ENCODE measurements at places on chromosomes 2 and 18.

DNA sequence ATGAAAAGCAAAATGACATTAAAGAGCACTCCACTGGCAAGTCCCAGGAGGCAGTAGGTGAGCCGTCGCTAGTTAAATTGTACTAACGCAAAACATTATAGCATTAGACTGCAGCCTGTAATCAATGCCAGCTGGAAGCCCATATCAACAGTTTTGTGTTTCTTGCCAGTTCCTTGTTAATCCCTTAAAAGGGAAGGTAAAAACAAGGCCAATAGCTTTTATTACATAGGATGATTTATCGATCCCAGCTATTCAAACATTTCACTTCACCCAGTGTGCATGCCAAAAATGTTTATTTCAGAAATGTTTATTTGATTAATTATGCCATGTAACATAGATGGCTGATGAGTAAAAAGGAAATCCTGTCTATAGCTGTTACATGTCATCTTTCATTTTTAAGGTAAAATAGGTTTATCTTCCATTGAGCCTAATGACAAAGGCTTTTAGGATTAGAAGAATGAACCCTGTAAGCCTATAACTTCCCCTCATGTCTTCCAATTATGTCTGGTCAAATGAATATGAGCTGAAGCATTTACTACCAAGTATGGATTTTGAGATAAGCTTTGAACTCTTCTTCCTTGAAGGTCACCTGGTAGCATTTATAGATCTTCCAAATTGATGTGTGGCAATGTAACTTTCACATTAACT, 591.2 kb downstream of the RNF144A start:
- no peak for DNase-seq

DNA sequence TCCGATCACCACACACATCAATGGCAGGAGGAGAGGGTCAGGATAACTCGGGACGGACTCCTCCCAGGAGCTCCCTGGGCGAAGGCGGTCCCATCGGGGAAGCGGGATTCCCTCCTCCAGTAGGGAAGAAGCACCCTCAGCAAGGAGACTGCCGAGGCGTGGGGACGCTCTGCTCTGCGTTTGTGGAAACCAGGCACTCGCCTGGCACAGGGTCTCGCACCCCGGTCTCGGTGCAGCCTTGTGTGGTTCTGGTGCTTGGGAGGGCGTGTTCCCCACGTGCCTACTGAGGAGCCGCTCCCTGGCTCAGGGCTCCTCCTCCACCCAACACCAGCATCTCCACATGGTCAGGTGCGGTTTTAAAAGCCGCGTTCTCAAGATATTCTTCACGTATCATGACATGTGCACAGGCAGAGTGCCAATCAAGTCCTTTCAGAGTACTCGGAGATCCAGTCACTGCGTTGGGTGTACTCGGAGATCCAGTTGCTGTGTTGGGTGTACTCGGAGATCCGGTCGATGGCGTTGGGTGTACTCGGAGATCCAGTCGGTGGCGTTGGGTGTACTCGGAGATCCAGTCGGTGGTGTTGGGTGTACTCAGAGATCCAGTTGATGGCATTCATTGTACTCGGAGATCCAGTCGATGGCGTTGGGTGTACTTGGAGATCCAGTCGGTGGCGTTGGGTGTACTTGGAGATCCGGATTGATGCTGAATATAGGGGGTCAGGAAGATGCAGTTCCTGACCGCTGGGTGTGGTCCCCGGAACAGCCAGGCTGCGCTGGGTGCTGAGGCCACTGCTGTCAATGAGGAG, 117.5 kb downstream of the RTP5 start:
- no peak for DNase-seq

DNA sequence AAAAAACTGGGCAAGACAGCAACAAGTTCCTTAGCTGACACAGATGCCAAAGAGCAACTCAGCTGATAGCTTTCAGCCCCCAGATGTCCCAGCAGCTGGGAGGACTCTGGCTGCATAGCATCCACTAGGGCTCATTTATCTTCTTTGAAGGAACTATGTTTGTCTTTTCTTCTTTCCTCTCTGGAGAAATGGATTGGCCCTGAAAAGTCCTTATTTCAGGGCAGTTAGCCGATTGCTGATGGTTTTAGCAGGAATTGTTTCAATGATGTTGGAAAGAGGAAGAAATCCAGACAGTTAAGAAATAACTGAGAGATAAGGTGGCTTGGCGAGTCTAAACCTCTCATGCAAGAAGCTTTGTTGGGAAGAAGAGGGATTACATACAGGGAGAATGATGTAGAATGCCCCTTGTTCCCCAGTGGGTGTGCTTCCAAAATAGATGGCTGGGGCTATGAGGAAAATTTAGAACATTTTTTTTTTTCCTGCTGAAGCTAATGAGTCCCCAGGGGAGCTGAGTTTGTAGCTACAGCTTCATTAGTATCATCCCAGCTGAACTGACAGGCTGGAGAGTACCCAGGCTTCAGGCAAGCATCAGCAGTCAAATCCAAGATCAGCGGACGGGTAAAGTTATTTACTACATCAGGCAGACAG, 33.6 kb upstream of the SERPINE2 start:
- DNase-seq: no peak

- no peak for DNase-seq
Measured at GRCh38 chr2:65878011-65878340, 445.6 kb upstream of the SPRED2 start.

DNA sequence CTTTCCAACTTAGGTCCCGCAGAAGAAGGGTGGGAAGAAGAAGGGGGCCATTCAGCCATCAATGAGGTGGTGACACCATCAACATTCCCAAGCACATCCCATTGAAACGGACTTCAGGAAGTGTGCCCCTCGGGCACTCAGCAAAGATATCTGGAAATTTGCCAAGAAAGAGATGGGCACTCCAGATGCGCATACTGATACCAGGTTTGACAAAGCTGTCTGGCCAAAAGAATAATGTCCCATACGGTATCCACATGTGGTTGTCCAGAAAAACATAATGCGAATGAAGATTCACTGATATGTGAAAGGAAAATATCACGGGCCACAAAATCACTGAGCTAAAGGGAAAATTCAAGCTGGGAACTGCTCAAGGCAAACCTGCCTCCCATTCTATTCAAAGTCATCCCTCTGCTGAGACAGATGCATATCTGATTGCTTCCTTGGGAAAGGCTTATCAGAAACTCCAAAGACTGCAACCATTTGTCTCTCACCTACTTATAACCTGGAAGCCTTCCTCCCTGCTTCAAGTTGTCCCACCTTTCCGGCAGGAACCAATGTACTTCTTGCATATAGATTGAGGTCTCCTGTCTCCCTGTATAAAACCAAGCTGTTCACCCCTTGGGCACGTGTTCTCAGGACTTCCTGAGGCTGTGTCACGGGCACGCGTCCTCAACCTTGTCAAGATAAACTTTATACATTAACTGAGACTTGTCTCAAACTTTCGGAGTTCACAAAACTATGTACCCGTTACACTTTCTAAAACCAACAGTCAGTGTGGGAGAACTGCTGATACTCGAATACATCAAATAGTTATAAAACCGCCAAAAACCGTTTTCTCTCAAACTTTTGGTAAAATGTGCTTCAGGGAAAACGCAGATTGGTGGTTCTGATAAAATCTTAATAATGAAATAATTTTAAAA, 1.3 kb upstream of the PDK1 start:
- DNase-seq: no peak

- DNase-seq: no peak
Measured at GRCh38 chr2:157261199-157261782, 3.8 kb downstream of the GALNT5 start.

DNA sequence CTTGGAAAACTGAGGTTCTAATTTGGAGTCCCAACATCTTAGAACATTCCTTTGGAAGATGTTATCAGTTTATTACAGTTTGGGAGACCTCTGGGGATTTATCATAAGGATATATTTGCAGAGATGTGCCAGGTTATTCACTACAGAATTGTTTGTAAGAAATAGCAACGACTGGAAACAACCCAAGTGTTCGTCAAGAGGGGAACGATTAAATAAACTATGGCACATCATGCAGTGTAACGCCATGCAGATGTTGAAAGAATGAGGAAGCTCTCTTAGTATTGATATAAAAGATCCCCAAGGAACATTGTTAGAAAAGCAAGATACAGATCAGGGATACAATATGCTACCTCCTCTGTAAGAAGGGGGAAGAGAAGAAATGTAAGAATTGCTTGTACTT, 210.6 kb downstream of the TMEM247 start:
- no peak for DNase-seq

GRCh38 chr18:56283316-56283715, 355.1 kb downstream of the TXNL1 start:
- DNase-seq: no peak

DNA sequence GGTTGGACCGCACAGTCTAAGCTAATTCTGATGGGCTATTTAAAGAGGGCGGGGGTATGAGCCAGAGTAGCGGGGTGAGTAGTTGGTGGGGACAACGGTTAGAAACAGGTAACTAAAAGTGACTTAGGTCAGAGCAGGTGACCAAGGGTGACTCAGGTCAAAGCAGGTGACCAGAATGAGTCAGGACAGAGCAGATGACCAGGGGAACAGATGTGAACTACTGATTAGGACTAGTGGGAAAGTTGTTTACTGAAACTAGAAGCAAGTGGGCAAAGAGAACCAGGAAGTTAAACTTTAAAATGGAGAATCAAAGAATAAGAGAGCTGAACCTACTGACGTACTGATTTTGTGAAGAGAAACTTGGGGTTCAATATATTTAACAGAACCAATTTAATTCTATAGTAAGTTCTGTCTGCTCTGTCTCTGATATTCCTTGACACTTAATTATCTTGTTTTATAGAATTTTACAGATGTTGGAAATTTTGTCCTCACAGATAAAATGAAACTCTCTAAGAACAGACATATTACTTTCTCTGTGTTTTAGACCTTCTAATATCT, 7.8 kb upstream of the LRRTM1 start:
- DNase-seq: no peak

- no peak for DNase-seq
Measured at GRCh38 chr2:8543383-8544170, 138.3 kb upstream of the ID2 start.

- no peak for DNase-seq
Measured at GRCh38 chr2:158213773-158214172, 112.1 kb downstream of the UPP2 start.

- DNase-seq: no peak
Measured at GRCh38 chr2:17171446-17172049, 346.7 kb downstream of the RAD51AP2 start.

DNA sequence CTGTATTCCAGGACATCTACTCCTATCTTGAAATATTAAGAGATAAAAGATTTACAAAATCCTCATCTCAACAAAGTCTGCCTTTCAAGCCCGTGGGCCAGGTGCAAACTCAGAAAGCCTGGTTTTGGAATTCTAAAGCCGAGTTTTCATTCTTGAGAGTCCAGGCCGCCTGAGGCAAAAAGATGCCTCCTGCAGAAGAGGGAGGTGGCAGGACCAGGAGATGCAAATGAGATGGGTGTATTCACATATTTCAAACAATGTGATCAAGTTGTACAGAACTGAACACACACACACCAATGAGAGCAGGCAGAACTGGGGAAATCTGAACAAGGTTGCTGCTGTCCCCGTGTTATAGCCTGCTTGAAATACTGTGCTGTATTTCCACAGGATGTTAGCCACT, 7.7 kb upstream of the HS6ST1 start:
- no peak for DNase-seq

GRCh38 chr2:236352761-236353593, 88.8 kb upstream of the ASB18 start:
- DNase-seq: no peak

- DNase-seq: peak; percentile 73
Measured at GRCh38 chr2:145752091-145752806, 1232.3 kb upstream of the ZEB2 start.

- DNase-seq: no peak
Measured at GRCh38 chr2:11482473-11483035, 16.6 kb upstream of the E2F6 start.

DNA sequence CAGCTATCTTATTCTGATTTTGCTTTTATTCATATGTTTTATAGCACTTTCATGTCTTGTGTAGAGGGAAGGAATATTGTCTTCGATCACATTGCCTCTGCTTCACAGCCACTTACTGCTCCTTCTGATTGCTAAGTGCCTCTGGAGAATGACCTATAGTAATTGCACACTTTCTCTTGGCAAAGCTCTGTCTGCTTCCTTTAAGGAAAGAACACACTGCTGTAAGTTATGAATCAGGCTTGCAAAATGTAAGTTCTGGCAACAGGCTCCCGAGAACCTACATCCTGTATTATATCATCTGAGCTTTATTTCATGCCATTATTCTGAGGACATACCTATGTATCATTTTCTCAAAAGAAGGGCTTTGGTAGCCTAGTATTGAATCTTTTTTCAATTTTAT, 170.7 kb downstream of the ZNF804A start:
- no peak for DNase-seq

- no peak for DNase-seq
Measured at GRCh38 chr2:132424526-132425121, 8.0 kb downstream of the GPR39 start.

- DNase-seq: no peak
Measured at GRCh38 chr2:162449471-162449870, 105.5 kb downstream of the GCA start.

GRCh38 chr2:12737738-12738485, 21.2 kb downstream of the TRIB2 start:
- DNase-seq: no peak

- no peak for DNase-seq
Measured at GRCh38 chr18:77617694-77618093, 368.0 kb downstream of the GALR1 start.

DNA sequence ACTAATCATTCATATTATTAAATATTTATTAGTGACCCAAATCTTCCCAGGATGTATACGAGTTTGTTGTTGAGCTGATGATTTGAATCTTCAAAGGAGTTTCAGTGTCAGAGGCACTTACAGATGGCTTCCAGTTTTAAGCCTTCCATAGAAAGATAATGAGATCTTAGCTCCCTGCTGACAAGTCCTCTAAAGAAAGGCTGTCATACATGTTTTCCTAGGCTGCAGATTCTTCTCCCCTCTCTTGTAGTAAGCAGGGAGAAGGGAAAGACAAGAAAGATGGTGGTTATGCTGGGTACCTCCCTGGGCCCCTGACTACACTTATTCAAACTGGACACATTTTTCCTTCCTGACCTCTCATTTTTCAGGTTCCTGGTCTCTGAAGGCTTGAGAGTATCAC, 8.1 kb upstream of the GAREM1 start:
- DNase-seq: no peak

GRCh38 chr2:165348441-165348840, 109.2 kb downstream of the SCN2A start:
- no peak for DNase-seq

DNA sequence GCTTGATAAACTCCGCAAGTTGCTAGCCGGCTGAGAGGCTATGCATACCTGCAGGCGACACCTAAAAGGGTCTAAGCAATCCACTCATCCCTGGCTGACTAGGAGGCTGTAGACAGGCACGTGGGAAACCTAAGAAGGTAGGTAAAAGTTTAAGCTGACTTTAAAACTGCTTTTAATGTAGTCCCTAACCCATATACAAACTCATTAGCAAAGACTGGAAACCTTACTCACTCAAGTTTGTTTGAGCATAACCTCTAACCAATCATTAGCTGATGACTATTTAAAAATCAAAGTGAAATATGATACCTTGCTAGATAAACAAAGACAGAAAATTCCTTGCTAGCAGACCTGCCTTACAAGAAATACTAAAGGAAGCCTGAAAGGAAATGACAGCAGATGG, 106.4 kb downstream of the EXOC6B start:
- no peak for DNase-seq

GRCh38 chr18:50687491-50687890, 127.6 kb downstream of the MAPK4 start:
- DNase-seq: no peak

- no peak for DNase-seq
Measured at GRCh38 chr2:29729401-29729800, 192.0 kb downstream of the ALK start.
